ENCODE measurements at places on chromosomes 1 and 21.

GRCh38 chr1:57131701-57132394 lies 166.0 kb upstream of the C8B start:
- no peak for ATAC-seq

DNA sequence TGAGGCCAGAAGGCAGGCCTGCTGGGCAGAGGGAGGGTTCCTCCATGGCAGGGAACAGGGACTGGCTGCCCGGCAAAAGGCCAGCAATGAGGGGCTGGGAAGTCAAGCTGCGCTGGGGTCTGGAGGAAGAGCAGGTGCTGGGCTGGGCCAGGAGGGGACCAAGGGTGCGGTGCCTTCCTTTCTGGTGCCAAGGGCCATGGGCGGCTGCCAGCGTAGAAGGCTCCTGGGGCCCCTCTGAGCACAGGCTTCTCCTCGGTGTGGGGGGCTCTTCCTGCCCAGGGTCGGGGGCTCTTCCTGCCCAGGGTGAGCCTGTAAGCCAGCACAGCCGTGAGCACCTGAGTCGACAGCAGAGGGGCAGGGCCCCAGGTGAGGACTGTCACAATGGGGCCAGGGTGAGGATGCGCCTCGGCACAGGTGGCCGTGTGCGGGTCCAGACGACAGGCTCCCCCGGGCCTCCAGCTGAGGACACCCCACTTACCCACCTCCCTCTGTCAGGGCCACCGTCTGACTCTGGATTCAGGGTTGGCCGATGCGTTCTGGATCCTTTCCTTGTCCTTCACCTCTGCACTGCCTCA lies 10.7 kb upstream of the DNMT3L start:
- peak; percentile 18 for ATAC-seq

- no peak for ATAC-seq
Measured at GRCh38 chr1:16392740-16393569, 25.9 kb downstream of the SZRD1 start.

- ATAC-seq = no peak
Measured at GRCh38 chr1:183653876-183654451, 848 bp upstream of the APOBEC4 start.

GRCh38 chr1:941588-942383 lies 17.3 kb downstream of the NOC2L start:
- peak; percentile 40 for ATAC-seq

GRCh38 chr21:33241846-33242245 lies 12.1 kb downstream of the IFNAR2 start:
- ATAC-seq = no peak

DNA sequence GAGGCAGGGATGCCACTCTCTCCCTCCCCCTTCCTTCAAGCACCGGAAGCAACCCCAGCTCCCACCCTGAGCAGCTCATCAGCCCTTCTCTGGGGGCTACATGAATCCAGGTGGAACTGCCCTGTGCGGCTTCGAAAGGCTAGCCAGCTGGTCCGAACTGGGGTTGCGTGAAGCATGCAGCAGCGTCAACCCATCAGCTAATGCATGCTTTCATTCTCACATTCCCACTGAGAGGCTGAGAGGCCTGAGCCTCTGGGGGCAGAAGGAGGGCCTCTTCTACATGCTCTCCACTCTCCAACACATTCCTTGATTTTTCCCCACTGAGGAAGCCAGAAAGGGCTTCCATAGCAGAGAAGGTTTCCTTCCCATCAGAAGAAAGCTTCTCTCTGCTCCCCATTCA lies 5.6 kb downstream of the RXRG start:
- no peak for ATAC-seq

GRCh38 chr1:179058487-179059483 lies 23.1 kb upstream of the TOR3A start:
- no peak for ATAC-seq

DNA sequence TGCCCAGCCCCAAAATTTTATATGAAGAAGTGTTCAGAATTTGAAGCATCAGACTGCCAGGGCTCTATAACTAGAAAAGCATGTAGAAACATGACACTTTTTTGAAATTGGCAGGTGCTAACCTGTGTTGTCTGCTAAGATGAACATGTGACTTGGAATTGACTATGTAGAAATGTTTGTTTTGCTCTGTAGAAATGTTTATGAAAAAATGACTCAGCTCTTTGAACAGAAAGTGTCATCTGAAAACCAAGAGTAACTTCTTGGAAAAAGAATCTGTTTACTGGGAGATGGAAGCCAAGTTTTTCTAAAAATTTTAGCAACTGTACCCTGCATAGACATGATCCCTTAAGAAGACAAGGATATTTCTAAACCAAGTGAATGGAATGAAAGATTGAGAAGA lies 59.2 kb downstream of the LHX9 start:
- no peak for ATAC-seq

- no peak for ATAC-seq
Measured at GRCh38 chr21:37762606-37763005, 153.7 kb downstream of the KCNJ6 start.

DNA sequence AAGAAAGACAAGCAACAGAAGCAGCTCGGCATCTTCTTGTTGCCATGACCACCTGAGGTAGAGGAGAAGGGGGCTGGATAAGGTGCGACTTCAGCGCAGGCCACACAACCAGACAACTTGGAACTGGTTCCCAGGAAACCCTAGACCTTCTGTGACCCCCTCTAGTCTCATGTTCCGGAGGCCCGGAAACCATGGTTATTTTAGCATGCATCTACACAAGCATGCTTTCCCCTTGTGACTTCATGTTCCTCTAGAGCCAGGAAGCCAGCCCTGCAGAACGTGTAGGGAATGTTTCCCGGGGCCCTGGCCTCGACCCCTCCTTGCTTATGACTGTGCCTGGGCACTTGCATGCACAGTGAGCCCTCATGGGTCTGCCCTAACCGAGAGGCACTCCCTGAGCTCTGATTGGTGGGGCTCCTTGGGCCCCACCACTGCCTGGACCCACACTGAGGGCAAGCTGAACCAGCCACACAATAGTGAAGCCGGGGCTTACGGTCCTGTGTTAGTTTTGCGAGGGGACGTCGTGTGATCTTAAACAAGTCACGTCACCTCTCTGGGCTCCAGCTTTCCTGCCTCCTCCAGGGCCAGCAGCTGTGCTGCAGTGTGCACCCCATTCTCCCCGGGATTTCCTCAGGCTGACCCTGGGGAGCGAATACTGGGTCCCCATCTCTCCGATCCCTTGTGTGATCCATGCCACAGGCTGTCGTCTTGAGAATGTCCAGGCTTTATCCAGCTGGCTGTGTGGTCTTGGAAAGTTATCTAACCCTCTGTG lies 12.0 kb upstream of the MX2 start:
- ATAC-seq = no peak

- ATAC-seq = no peak
Measured at GRCh38 chr1:64974288-64974825, 8.0 kb upstream of the JAK1 start.

DNA sequence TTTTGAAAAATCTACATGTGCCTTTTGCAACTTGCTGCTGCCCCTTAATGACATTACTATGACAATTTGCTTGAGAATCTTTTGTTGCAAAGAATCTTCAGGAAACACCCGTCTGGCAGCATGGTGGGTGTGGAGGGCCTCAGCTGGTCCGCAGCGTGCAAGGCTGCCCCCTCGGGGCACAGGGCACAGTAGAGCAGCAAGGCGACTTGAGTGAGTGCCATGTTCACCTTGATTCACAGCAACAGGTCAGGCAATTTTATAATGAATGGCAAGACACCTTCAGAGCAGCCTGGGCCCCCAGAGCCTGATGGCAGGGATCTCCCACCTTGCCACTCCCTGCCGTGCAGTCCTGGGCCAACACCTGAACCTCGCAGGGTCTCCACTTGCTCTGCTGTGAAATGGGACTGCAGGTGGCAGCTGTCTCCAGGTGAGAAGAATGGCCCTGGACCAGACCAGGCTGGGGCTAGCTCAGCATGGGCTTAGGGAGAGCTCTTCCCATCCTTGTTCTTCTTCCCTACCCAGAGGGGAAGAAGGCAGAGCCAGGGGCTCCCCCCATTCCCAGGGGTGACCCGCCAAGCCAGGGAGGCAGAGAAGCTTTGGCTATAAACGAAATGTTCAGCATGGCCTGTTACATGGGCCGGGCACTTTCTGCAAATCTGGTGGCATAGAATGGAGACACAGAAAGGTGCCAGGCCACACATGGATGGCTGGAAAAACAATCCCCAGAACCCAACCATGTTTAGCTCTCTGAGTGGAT lies 34.5 kb upstream of the ACTRT2 start:
- ATAC-seq = no peak

GRCh38 chr1:242216368-242216767 lies 217.5 kb upstream of the MAP1LC3C start:
- ATAC-seq = no peak

DNA sequence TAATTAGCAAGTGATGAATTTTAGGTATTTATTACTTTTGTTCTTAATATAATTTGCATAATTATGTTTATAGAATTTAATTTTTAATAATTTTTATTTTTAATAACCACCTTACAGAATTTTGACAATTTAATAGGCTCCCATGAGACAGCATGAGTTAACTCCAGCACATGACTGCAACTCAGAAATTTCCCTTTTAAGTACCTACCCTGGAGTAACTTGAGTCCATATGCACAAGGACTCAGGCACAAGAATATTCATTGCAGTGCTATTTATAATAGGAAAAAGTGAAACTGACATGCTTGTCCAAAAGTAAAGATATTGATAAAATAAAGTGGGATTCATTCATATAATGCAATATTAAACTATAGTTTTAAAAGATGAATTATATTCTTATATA lies 54.1 kb upstream of the C1orf53 start:
- ATAC-seq = no peak

- no peak for ATAC-seq
Measured at GRCh38 chr1:174700775-174701174, 253.0 kb downstream of the GPR52 start.

- ATAC-seq = no peak
Measured at GRCh38 chr1:36576551-36577110, 93.9 kb upstream of the CSF3R start.

GRCh38 chr21:24514081-24514733 lies 1093.1 kb downstream of the MRPL39 start:
- no peak for ATAC-seq

- ATAC-seq = no peak
Measured at GRCh38 chr1:79373481-79374125, 367.1 kb upstream of the ADGRL4 start.

- no peak for ATAC-seq
Measured at GRCh38 chr1:195608883-195609282, 999.4 kb downstream of the KCNT2 start.

DNA sequence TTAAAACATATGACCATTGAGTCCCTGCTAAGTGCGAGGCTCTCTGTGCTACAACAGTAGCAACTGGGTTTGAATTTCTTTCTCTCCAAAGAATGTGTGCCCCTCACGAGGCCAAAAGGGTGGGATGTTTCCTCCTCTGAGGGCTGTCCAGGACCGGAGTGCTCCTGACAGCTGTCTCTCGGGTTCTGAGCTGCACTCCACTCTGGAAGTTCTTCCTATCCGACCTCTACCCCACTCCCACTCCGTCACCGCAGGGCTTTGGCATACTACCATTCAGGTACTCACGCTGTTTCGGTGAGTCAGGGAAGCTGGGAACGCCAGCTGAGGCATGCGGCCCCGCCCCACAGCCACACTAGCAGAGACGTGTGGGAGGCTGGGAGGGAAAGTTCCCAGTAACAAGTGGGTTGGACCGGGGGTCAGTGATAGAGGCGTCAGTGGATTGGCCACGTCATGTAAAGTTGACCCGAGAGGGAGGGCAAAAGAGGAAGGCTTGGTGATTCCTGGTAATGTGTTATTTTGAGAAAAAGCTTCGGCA lies 705 bp upstream of the SLC50A1 start:
- peak; percentile 87 for ATAC-seq

- no peak for ATAC-seq
Measured at GRCh38 chr1:228171221-228171891, 5.8 kb downstream of the IBA57 start.
